ENCODE measurements at places on chromosomes 6 and 20.

DNA sequence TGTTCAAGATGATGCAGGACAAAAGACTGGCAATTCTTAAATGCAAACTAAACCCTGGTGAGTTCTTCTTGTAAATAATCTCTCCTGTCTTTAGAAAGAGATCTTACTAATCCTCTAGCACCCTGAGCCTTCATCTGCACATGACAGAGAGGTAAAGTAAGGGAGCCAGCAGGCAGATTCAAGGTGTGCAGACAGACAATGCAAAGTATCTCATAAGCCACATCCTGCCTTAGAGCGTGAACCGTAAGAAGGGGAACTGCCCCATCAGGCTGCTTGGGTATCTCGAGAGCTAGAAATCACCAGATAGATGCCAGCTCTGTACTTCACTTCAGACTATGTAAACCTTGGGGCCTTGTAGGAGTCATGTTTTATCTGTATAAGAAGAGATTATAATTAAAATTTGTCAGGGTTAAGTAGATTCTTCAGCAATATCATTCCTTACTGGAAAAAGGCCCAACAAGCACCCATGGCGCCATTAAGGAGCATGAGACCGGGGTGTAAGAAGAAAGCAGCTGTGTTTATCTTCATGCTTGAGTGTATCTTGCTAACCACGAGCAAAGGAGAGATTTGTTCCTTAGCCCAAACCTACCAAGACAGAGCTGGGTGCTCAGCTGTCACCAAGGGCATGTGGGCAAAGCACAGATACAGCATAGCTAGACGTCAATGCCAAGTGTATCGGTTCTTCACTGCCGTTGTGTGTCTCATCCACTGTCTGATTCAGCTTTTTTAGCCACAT, 24.4 kb downstream of the CNR1 start:
- no peak for DNase-seq

GRCh38 chr6:155765275-155766194, 309.9 kb upstream of the NOX3 start:
- DNase-seq: no peak

DNA sequence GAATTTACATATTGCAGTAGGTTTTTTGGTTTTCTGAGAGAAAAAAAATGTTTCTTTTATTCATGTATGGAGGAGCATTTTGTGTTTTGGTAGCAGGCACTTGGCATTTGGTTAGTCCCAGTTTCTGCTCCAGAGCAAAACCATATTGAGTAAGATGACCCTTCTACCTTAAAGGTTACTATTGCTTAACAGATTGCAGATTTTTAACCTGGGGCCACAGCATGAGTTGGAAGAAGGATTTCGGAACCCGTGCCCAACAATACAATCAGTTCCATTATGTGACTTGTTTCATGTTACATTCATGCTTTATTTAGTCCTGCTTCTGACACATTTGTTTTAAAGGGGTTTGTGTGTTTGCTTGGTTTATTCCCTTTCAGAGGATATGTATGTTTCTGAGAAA, 496.3 kb downstream of the TFAP2B start:
- DNase-seq: no peak

DNA sequence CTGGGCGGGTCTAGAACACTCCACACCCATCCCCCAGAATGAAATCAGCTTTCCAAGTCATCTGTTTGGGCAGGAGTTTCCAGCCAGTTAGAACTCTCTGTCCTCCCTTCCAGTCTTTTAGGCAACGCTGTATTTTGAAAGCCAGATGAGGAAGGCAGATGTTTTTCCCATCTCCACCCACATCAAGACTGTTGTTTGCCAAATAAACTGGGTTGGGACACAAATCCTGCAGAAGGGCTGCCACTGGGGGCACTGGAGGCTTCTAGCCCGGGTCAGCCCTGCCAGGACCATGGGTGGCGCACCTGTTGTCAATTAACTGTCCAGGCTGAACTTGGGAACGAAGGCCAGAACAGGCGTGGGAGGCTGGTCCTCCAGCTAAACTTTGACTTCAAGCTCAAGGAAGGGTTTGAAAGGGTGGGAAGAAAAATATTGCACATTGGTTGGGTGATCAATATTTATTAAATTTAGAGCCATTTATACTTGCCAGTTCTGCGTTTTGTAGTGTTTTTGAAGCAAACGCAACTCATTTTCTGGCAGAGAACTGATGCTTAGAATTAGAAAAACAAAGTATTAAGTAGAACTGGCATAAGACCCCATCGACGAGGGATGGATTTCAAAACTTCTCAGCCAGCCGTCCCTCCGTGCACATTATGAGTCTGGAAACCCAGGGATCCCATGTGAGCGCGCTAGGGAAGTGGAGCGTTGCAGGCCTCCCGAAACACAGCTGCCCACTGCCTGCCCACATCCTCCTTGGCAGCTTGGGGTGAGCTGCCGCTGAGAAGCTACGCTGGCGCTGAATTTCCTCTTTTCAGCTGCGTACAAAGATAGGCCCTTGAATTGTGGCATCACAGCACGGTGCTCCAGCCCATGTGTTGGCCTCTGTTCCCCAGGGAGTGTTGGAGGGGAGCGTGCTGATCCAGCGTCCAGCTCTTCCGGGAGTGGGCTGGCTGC, 297.4 kb downstream of the QKI start:
- no peak for DNase-seq

DNA sequence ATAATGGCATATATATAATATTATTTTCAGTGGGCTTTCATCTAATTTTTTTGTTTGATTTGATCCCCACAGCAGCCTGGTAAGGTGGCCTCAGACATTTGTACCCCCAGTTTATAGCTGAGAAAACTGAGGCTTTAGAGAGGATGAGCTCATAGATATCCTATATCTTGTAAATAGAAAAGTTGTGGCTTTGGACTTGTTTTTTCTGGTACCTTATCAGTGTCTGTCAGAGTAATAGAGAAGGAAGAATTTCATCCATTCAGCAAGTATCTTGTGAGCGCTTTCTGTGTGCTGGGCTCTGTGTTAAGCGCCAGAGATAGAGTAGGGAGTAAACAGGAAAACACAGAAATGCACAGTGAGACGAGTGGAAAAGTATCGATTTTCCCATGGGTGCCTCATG, 27.9 kb downstream of the TAF11 start:
- DNase-seq: no peak

DNA sequence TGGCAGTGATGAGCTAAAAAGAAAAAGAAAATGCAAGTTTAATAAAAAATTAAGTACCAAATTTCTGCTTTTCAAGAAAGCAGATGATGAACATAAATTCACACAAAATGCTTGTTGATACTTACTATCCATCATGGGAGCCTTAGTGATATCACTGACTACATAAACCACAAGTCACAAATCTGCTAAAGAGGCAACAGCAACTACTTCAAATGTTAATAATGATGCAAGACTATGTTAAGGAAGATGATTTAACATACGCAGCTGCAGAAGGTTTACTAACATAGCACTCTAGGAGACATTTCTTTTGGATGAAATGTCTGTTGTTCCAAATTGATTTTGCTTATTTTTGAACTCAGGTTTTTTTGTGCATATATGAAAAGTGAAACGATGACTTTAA, 18.6 kb downstream of the FYN start:
- DNase-seq: no peak

GRCh38 chr6:10852361-10852960, 14.1 kb upstream of the MAK start:
- no peak for DNase-seq

- DNase-seq: no peak
These were observed 234.7 kb downstream of the BTBD9 start for GRCh38 chr6:38404900-38405556.

- DNase-seq: no peak
These were observed 5.6 kb downstream of the PLCG1 start for GRCh38 chr20:41142919-41143318.

DNA sequence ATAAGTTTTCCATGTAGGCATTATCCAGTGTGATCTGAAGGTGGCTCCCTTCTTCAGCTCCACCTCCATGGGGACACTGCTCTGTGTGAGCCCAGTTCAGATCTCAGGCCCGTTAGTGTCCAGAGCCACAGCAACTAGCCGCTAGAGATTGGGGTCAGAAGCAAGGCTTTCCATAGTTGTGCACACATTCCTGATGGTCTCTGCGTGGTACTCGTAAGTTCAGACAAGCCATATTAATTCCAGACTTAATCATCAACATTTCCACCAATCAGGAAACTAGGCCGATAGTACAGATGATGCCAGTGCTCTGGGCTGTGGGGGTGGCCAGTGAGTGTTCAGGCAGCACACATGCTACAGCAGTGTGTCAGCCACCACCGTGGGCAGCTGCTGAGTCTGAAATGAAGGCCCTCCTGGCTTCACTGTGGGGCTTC, 17.5 kb upstream of the SYNCRIP start:
- DNase-seq: no peak

- no peak for DNase-seq
These were observed 420 bp downstream of the CENPQ start for GRCh38 chr6:49463612-49463967.

DNA sequence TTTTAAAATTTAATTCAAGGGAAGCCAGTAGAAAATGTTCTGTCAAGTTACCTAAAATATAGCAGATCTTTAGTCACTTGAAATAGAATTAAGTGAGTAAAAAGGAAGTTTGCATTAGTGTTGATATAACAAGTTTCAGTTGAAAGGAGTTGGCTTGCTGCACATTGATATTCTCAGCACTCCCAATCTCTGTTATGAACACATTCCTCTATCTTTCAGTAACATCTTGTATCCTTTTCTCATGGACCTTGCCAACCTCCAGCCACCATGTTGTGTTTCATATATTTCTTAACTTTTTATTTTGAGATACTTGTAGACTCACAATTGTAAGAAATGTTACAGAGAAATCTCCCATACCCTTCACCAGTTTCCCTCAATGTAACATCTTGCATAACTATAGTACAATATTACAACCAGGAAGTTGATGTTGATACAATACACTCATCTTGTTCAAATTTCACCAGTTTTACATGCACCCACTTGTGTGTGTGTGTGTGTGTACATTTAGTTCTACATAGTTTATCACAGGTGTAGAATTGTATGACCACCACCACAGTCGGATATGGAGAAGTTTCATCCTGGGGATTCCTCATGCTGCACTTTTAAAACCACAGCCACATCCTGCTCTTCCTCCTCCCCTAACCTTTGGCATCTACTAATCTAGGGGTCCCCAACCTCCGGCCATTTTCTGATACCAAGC, 20.2 kb upstream of the PAQR8 start:
- DNase-seq: no peak

GRCh38 chr6:126927841-126928240, 190.6 kb upstream of the RSPO3 start:
- no peak for DNase-seq

GRCh38 chr6:149628875-149629510, 19.5 kb downstream of the KATNA1 start:
- DNase-seq: no peak

- no peak for DNase-seq
These were observed 10.6 kb upstream of the DLK2 start for GRCh38 chr6:43465948-43466347.

GRCh38 chr6:36986704-36987047, 680 bp upstream of the MTCH1 start:
- DNase-seq: no peak

DNA sequence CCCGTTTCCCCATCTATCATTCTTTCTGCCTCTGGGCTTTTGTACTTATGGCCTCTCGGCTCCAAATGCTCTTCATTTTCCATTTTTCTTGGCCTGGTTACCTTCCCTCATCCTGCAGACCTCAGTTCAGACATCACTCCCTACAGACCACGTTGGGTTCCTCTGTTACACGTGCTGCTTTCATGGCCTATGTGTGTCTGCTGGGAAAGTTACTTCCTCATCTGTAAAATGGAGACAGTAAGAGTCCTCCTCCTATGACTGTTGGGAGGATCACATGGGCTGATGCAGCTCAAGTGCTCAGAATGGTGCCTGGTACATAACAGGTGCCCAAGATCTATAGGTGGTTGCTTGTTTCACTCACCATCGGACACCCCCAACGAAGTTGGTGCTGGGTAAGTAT, 13.5 kb downstream of the KCNK17 start:
- no peak for DNase-seq
